Osteoblast (primary cell): ENCODE measurements at places on chromosomes 5 and 9. TPM values are rescaled to one million over a fixed set of nuclear protein-coding genes. Genes with fewer than 3 reads are reported as not detected.

DNA sequence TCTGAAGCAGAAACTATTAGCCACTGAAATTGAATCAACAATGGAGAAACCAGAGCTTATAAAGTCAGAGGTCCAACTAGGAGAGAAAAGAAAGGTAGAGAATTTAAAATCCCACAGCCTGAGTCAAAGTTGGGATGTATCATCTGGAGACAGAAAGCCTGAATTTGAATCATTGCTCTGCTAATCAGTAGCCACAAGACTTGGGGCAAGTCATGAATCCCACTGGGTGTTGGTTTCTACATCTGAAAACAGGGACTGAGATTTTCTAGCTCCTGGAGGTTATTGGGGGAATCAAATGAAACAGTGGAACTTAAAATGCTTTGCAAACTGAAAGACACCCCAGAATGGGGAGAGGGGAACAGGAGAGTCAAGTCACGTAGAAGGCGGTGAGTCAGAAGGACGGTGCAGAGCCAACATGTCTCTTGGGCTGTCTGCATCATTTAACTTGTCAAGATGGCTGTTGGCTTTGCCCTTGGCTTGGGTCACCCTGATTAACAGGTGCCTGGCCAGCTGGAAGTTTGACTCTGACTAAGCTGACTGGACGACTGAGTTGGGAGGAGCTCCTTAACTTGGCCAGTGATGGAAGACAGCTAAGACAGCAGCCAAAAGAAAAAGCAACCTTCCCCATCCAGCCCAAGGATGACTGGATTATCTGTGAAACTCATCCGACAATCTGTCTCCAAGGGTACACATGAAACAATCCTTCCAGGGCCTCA lies 60.6 kb upstream of the ADRA1B start:
- peak; percentile 52 for DNase-seq

GRCh38 chr5:122291000-122291901 lies 20.8 kb upstream of the SNCAIP start:
- no peak for DNase-seq

- no peak for DNase-seq
These were observed 86.1 kb downstream of the ADAMTS6 start for GRCh38 chr5:65395526-65396155.

DNA sequence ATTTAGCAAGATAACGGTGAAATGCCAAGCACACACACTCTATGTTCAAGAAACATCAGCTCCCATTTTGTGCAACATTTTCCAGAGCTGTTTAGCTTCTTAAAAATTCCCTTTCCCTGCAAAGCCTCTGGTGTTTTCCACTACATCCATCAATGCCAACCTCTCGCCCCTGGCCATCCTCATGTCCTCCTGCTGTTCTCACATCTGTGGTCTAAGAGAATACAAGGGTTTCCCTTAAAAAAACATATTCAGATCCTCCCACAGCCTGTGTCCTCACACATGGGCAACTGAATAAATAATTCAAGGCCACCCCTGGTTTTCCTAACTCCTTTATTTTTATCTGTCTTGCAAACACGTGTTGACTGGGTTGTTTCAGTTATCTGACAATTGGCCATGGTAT lies 70.3 kb downstream of the PAPPA start:
- DNase-seq, result no peak

Gene GABRP
- under 0.01 TPM in 2 replicates for total RNA-seq

Gene PPP3R2
- not detected in 2 replicates for total RNA-seq
